ENCODE measurements at places on chromosomes 7 and 10.

DNA sequence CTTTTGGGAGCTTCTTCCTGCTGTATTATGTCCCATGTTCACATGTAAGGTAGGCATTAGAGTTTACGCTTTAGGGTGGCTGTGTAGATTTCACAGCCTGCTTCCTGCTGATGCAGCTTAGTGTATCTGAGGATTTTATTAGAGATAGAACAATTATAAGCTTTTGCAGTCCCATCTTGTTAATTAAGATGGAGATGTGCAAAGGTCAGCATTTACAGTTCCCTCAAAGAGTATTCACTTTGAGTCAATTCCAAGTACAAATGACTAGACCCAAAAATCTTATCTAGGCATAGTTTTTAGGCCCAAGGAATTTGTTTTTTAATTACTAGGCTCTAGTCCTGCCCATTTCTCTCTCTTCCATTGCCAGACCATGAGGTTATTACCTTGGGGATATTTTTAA, 239.9 kb upstream of the PHF14 start:
- DNase-seq, result no peak

- no peak for DNase-seq
Measured at GRCh38 chr10:70981171-70981836, 92.9 kb upstream of the PCBD1 start.

GRCh38 chr7:70679661-70680060, 452.3 kb upstream of the GALNT17 start:
- no peak for DNase-seq

- no peak for DNase-seq
Measured at GRCh38 chr10:117421985-117422384, 46.7 kb upstream of the PDZD8 start.

DNA sequence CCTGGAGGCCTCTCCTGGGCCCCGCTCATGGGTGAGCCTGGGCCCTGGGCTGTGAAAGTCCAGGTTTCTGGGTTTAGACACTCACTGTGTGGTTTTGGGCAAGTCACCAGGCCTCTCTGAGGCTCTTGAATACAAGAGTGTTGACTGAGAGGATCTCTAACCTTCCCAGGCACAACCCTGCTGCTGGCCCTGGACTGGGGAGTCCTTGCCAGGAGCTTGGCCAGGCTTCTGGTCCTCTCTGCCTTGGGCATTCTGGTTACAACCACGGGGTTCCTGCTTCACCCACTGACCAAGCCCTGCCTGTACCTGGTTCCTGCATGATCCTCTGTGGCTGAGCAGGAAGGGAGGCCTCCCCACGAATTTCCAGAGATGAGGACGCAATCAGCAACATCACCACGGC, 63.6 kb upstream of the COL13A1 start:
- no peak for DNase-seq

GRCh38 chr10:44731283-44731682, 179.9 kb upstream of the TMEM72 start:
- no peak for DNase-seq

DNA sequence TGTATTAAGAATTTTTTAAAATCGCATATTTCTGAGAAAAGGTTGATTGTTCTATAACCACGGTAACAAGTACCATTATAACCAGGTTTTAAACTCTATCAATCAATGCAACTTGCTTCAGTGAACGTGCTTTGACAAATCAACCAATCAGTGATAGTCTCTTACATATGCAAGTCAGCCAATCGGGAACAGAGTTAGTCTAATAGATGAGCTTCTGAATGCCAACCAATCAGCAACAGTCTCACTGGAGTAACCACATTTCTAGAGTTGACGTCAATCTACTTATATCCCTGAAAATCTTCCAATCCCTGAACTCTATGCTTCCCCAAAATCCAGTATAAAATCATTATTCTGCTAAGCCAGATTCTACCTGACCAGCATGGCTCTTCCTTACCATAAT, 44.7 kb upstream of the TRUB1 start:
- DNase-seq, result no peak

DNA sequence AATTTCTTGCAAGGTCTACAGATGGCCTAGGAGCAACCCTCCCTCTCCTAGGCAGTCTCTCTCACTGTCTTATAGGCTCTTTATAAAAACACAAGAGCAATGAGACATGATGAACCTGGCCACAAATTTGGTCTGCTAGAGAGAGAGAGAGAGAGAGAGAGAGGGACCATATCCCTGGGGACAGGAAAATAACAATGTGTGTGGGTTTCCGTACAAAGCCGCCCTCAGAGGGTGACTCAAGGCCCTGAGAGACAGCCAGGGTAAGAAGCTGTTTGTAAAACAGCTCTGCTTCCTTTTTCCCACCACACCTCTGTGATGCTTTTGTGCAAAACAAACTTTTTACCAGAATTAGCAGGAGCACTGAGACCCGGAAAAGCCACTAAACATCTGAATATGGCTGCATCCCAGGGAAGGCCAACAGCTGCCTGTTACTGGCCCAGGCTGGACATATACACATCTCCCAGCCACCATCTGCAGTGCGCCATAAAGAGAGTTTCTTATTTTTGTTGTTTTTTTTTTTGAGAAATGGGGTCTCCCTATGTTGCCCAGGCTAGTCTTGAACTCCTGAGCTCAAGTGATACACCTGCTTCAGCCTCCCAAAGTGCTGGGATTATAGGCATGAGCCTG, 18.4 kb downstream of the GIMAP5 start:
- peak; percentile 54 for DNase-seq

DNA sequence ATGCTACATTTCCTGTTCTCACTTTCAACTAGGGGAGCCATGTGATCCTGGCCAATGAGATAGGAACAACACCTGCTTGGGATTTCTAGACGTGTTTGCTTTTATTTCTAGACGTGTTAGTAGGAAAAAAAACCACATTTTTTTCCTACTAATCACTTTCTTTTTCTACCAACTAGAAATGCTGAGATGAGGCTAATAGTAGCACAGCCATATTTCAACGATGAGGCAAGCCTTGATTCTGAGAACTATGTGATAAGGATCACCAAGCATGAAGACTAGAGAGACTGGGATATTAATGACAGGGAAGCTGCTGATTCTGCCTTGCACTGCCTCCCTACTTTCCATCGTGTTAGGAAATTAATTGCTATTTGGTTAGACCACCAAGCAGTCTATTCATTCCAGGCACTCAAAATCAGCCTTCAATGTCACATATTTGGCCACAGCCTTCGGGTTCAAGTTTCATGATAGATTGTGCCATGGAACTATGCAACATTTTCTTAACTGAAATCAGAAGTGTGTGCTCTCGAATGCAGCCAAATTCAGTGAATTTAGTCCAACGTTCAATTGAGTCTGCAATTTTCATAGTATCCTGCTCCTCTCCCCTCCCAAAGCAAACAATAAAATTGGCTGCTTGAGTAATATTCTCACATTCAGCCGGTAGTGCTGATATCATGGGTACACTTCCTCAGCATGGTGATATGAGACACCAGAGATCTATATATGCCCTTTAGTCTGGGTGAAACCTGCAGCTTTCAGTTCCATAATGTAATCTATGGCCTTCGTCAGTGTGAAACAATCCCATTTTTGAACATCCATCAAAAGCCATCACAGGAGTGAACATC, 98.1 kb downstream of the GPR37 start:
- no peak for DNase-seq

- no peak for DNase-seq
Measured at GRCh38 chr10:84214046-84214572, 11.2 kb downstream of the LRIT2 start.

DNA sequence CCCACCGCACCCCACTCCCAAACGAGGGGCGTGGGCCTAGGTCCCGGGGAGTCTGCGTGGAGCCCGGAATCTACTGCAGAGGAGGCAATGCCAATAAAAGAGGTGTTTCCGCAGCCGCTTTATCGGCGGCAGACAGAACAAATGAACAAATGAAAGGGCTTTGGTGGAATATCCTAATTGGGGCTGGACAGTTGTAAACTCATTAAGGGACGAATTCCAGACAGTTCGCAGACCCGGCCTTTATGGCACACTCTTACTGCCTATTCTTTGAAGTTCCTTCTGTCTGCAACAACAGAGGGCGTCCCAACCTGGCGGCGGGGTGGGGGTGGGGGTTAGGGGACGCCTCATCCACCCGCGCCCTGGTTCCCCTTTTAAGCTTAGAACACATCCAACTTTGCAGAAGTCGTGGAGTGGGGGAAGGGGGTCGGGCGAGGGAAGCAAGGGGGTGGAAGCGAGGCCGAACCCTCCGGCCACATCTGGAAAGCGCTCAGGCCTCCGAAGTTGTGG, 4.1 kb downstream of the HOXA9 start:
- peak; percentile 84 for DNase-seq

All from GF-D8 (cell line).